ENCODE measurements at places on chromosomes 4 and X.

- no peak for DNase-seq
Observed at GRCh38 chr4:2353222-2354107, 65.0 kb downstream of the ZFYVE28 start.

- DNase-seq = no peak
Observed at GRCh38 chr4:88958080-88958479, 98.9 kb downstream of the FAM13A start.

DNA sequence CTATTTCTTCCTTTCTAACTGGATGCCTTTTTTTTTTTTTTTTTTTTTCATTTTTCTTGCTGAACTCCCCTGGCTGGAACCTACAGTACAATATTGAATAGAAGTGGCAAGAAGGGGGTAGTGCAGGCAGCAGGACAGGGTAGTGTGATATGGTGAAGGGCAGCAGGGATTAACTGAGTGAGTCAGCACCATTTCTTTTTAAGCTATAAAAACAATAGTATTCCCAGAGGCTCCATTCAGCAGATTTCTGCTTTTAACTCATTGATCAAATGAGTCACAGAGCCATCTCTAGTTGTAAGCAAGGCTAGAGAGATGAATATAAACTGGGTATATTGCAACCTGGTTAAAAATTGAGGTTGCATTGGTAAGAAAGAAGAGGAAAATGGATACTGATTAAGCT lies 53.6 kb upstream of the SETD7 start:
- no peak for DNase-seq

- DNase-seq = no peak
Observed at GRCh38 chr4:83331956-83332355, 2.7 kb downstream of the HPSE start.

DNA sequence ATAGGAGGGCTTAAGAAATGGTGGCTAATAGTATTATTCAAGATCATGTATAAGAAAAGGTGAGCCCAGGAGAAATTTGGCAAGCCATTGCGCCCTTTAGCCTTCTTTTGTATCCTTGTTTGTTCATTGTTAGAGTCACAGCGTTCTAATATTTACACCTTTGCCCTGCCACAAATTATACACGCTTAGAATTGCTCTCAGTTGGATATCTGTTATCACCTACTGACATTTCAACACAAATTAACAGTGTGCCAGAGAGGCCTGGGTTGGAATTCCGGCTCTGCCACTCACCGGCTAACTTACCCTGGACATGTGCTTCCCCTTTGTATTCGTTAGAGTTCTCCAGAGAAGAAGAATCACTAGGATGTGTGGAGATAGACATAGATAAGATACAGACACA lies 148.7 kb upstream of the KIT start:
- DNase-seq = no peak

GRCh38 chr4:47074816-47075215 lies 43.4 kb downstream of the GABRB1 start:
- no peak for DNase-seq

GRCh38 chr4:117422297-117422696 lies 336.9 kb upstream of the TRAM1L1 start:
- DNase-seq = no peak

Data from Panc1 (cell line).